GM12864 (cell line): ENCODE measurements at places on chromosomes 12 and 14.

- no peak for DNase-seq
These were observed 2.0 kb downstream of the ESYT1 start for GRCh38 chr12:56129942-56130495.

GRCh38 chr14:98177551-98177950, 1094.4 kb downstream of the BCL11B start:
- DNase-seq, result no peak

DNA sequence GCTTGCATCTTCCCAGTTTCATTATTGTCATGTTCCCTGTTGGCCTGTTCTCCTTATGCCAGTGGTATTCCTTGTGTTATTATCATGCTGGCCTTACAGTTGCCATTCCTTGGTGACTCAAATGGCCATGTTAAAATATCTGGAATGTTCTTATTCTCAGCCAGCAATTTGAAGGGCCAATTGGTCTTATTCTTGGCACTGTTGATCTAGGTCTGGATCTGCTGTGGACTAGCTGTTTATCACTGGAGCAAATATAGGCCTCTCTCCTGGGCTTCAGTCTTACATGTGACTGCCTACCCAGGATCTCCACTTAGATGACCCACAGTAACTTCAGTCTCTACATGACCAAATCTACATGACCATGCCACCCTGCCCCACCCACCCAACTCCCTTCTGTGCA, 5.4 kb downstream of the CIPC start:
- DNase-seq, result no peak

GRCh38 chr12:79127271-79127751, 262.7 kb downstream of the SYT1 start:
- DNase-seq, result no peak

DNA sequence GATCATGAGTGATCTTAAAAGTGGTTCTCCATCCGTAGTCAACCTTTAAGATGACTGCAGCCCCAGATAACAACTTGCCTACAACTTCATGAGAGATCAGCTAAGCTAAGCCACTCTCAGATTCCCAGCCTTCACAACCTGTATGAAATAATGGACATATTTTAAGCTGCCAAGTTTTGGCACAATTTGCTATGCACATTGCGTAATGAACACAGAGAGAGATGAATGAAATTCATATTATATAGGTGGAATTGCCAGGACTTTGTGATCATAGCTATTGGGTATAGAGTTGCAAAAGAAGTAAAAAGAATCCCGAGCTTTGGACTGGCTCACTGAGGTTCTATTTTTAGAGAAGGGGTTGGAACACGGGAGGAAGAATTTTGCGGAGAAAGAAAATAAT, 59.1 kb upstream of the EGLN3 start:
- no peak for DNase-seq

DNA sequence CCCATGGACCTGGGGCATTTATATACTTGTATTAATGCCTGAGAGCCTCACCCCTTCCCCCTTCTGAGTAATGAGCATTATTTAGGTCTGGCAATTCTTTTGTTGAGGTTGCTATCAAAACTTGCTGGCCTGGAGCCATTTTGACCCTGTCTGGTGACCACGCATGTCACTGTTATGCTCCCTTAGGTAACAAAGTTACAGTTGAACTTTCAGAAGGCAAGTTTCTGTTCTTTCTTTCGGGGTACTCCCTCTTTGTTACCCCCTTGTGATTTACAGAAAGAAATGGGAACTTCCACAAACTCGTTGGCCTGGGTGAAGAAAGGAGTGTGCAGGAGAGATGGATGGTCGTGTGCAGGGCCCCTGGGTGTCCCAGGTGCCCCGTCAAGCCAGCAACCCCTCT, 305.4 kb downstream of the DPF3 start:
- no peak for DNase-seq

- DNase-seq, result peak; percentile 83
These were observed 1.0 kb downstream of the ELK3 start for GRCh38 chr12:96194971-96195844.

- no peak for DNase-seq
These were observed 1.4 kb downstream of the CHPT1 start for GRCh38 chr12:101698800-101699347.

DNA sequence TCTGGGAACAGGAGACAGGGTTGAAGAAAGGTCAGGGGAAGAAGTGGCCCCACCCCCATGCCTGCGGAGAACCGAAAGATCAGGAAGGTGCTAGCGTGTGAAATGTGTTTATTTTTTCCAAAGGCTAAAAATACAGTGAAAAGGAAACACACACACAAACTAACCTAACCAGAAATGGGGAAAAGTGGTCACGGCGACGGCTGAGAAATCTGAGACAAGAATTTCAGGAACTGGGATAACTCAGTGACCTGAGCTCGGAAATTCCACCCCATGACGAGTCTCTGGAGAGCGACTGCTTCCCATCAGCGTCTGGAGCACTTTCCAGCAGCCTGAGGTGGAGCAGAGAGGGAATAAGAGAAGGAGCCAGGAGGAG, 16.6 kb upstream of the RND1 start:
- DNase-seq, result no peak

GRCh38 chr12:109739747-109740693, 26.4 kb downstream of the FAM222A start:
- DNase-seq, result no peak

GRCh38 chr12:1573960-1574864, 20.2 kb downstream of the FBXL14 start:
- DNase-seq, result no peak

GRCh38 chr12:53561590-53561953, 54.3 kb upstream of the NPFF start:
- no peak for DNase-seq

DNA sequence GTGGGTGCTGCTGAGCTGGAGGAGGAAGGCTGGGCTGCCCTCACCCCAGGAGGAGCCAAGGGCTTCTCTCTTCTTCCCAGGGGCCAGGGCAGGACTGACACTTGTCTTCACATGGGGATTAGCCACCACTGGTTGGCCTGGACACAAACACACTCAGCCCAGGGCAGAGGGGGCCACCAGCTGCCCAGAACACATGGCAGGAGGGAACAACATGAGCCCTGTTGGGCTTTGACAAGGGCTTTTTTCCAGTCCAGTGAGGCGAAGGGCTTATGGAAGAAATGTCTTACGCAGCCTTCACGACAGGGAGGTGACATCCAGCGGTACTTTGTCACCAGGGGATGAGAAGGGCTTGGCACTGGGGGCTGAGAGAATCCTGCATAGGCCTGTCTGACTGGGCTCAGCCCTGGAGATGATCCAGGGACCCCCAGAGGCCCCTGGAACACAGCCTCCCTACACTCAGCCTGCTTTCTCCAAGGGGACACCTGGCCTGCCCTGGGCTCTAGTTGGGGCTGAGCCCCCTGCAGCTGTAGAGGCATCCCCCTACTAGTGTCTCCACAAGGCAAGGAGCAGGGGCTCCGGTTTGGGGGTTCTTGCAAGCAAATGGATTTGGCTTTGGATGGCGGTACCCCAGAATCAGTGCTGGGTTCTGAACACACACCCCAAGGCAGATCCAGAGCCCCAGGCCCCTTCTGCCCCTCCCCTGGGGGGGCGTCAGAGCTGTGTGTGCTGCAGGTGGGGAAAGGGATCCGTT, 18.9 kb downstream of the ARL6IP4 start:
- DNase-seq, result no peak

DNA sequence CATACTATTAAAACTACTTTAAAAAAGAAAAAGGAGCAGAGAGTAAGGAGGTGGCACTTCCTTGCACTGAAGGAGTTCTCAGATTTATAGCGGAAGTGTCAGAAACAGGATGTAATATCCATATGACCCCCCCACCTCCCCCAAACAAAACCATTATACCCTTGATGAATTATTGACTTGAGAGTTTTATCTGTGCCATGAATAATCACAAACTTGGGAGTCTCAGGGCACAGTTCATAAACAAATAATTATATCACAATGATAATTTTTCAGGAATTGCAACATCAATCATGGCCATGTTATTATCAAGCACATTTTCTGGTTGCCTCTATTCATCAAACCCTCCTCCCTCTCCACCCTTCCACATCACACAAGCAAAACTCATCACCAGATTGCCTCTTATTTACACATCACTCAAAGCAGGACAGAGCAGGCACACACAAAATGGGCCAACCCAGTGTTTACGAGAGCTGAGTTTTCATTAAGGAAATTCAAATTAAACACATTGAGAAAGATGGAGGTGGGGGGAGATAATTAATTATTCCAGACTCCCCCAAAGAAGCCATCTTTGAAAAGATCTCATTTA, 141.4 kb downstream of the EGLN3 start:
- DNase-seq, result no peak

GRCh38 chr12:52528641-52529143, 8.5 kb upstream of the KRT5 start:
- DNase-seq, result no peak

GRCh38 chr12:12116677-12117076, 45.9 kb downstream of the BCL2L14 start:
- DNase-seq, result no peak

DNA sequence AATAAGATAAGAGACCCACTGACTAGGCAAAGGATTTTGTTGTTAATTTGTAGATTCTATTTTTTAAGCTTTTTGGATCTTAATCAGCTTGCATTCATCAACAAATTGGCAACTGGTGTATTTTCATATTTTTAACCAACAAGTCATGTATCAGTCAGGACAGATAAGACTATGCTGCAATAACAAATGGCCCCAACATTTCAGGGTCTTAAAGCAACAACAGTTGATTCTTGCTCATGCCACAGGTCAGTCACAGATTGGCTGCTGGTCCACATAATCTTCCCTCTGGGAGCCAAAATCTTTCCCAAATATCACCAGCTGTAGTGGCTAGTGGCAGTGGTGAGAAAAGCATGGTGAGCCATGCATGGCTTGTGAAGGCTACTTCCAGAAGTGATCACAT, 21.9 kb upstream of the SERPINA12 start:
- DNase-seq, result no peak

- no peak for DNase-seq
These were observed 103.1 kb downstream of the ETV6 start for GRCh38 chr12:11752403-11753149.

- DNase-seq, result no peak
These were observed 68.0 kb downstream of the RNF34 start for GRCh38 chr12:121467638-121468498.

- DNase-seq, result no peak
These were observed 24.0 kb downstream of the RTN1 start for GRCh38 chr14:59846595-59846994.

- DNase-seq, result no peak
These were observed 493.3 kb downstream of the EGLN3 start for GRCh38 chr14:33457617-33458016.

- no peak for DNase-seq
These were observed 85.1 kb downstream of the DIP2B start for GRCh38 chr12:50589650-50590435.

DNA sequence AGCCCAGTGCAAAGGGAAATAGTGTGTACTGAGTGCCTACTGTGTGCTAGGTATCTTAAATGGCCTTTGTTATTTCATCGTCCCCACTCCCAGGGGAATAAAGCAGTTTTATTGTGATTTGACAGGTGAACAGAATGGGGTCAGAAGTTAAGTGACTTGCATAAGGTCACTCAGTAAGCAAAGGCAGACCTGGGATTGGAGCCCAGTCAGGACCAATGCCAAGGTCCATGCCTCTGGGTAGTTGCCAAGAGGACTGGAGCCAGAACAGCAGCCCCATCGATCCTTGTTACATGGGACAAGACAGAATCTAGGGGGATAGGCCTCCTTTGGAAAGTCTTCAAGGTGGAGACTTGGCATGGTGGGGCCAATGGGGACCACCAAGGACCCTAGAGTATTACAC, 227.4 kb upstream of the PWP1 start:
- DNase-seq, result no peak

DNA sequence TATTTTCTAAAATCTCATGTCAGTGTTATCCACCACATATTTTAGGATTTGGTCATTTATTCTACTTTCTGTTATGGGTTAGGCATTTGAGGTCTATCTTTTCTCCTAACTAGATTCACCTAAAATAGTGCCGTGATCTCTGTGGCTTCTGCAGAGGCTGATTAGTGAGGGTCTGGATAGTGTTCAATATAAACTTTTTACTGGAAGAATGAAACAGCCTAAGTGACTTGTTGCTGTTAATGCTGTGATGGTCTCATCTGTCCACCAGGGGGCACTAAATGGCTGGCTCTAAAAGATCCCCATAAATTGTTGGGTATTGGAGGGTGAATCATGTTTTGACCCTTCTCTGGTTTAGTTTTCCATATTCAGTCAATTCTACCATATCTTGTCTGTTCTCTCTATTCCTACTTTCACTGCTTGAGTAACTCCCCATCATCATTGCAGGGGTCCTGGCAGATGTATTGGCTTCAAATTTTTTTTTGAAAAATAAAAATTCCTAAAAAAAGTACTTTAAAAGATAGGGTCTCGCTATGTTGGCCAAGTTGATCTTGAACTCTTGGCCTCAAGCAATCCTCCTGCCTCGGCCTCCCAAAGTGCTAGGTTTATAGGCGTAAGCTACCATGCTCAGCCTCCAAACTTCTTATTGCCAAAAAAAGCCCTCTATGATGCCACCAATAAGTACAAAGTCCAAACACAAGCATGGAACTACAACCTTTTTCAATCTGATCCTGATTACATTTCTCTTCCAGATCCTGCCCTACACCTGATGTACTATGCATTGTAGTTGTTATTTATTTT, 6.9 kb downstream of the PABPN1 start:
- DNase-seq, result peak; percentile 49

DNA sequence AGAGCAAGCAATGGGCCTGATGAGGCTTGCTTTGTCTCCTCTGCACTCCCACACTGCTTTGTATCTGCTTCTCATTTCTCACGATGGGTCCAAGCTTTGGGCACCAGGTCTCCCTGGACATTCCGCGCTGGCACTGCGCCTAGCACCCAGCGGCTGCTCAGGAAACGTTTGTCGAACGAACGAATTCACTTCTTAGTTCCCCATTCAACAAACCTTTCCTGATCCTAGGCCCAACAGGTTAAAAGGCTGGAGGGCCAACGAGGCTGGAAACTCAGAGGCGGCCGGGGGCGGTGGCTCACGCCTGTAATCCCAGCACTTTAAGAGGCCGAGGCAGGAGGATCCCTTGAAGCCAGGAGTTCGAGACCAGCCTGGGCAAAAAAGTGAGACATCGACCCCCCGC, 1.0 kb upstream of the GLRX5 start:
- no peak for DNase-seq

DNA sequence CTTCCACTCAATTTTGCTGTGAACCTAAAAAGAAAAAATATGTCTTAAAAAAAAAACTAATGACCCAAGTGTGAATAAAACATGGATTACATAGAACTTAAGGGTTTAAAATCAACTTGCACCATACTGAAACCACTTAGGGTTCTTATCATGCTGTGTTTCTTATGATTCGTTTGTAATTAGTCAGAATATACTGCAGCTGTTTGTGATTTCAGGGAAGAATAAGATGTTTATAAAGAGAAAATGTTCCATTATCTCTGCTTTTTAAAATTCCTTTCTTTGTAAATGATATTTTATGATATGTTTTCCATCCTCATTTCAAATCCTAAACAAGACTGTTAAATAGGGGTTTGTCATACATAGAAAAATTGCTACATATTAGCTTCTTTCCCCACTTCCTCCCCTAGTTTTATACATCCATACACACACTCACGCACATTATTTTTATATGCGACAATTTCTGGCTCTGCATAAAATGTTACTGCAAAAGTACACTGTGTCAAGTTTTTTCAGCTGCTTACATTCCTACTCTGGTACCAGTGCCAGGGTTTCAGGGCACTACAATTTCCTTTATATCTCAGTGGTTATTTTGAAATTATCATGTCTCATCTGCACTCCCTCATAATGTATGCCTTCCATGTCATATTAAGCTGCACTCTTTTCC, 275.2 kb upstream of the GARIN6 start:
- DNase-seq, result no peak

GRCh38 chr12:15165012-15165659, 56.1 kb downstream of the RERG start:
- DNase-seq, result no peak

- DNase-seq, result no peak
These were observed 53.6 kb downstream of the LGMN start for GRCh38 chr14:92694807-92695206.
